ENCODE measurements at places on chromosomes 1 and 21. TPM values are rescaled to one million over a fixed set of nuclear protein-coding genes. Genes with fewer than 3 reads are reported as not detected.

GJA8 gene
- total RNA-seq = not detected

AMY1A gene
- total RNA-seq = not detected

PDZK1IP1 gene
- total RNA-seq = 0.33 TPM

CSF3R gene
- total RNA-seq = 0.71 TPM

CR1L gene
- total RNA-seq = 33.7 TPM

FAM163A gene
- total RNA-seq = not detected

- peaks cover 46% of the 10 kb centered on the region for H3K4me1 ChIP-seq
- H3K36me3 ChIP-seq = no peaks in the 10 kb centered on the region
- H3K27me3 ChIP-seq = no peaks in the 10 kb centered on the region
- peak overlapping the region; percentile 11 for H3K27ac ChIP-seq
- peak; percentile 81 for DNase-seq
Measured at GRCh38 chr1:225813214-225813964, 3.5 kb downstream of the EPHX1 start.

DNA sequence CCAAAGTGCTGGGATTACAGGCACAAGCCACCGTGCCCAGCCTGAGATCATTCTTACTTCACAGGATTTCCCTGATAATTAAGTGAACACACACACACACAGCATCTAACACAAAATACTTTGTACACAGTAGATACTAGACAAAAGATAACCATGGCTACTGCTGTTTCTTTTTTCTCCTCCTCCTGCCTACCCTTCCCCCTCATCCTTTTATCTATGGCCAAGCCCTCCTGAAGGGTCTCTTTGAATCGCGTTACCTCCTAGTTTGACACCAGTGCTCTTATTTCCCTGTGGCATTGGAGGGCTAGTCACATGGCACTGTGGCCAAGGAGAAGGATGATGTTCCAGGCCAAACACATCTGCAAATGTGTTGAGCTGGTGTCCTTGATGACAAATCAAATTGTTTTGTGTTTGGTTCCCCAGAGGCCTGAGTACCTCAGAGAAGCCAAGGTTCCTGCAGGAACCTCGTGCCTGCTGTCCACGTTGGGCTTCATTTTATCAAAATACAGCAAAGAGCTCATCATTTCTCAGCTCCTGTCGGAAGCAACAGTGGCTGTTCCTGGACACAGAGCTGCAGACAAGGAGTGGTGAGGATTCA is 20.6 kb downstream of the NDUFS5 start:
- H3K36me3 ChIP-seq = no peaks in the 10 kb centered on the region
- no peak for DNase-seq
- H3K27me3 ChIP-seq = no peaks in the 10 kb centered on the region
- peaks cover 30% of the 10 kb centered on the region for H3K4me1 ChIP-seq
- no peak overlapping the region for H3K4me3 ChIP-seq

- no peaks in the 10 kb centered on the region for H3K36me3 ChIP-seq
- no peak within 1 kb of the TSS for H3K4me3 ChIP-seq
- H3K27me3 ChIP-seq = no peaks in the 10 kb centered on the region
- peaks cover 7% of the 10 kb centered on the region for H3K4me1 ChIP-seq
Measured at GRCh38 chr1:225941187-225941941, at the start of gene LEFTY2. TSS of gene LEFTY2 (minus strand) at chr1:225941220. CDS start at chr1:225941140, 80 bp downstream.
